ENCODE measurements at places on chromosomes 6 and 20.

GRCh38 chr6:131976545-131977061, 25.4 kb upstream of the CCN2 start:
- no peak for DNase-seq

- DNase-seq: no peak
These were observed 29.5 kb downstream of the ROS1 start for GRCh38 chr6:117396228-117396627.

DNA sequence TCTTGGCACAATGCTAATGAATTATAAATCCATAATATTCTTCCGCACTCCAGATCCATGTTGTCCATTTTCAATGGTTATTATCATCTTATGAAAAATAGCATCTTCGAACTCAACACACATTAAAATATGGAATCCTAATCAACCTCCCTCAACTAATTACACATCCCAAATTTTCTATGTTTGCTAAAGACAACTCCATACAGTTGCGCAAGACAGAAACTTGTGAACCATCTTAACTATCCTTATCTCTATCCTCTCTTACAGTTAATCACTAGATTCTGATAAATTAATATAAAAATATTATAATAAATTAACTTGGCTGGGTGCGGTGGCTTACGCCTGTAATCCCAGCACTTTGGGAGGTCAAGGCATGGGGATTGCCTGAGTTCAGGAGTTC, 38.3 kb upstream of the TFAP2B start:
- no peak for DNase-seq

GRCh38 chr6:25050356-25050755, 114.6 kb upstream of the RIPOR2 start:
- DNase-seq: no peak

- DNase-seq: no peak
These were observed 38.0 kb upstream of the PRSS35 start for GRCh38 chr6:83474309-83474708.

- no peak for DNase-seq
These were observed 1379.0 kb upstream of the MAP3K7 start for GRCh38 chr6:91965872-91966271.

- DNase-seq: no peak
These were observed 8.1 kb upstream of the METTL24 start for GRCh38 chr6:110366256-110366655.

GRCh38 chr6:54028170-54028569, 83.1 kb upstream of the MLIP start:
- DNase-seq: no peak

DNA sequence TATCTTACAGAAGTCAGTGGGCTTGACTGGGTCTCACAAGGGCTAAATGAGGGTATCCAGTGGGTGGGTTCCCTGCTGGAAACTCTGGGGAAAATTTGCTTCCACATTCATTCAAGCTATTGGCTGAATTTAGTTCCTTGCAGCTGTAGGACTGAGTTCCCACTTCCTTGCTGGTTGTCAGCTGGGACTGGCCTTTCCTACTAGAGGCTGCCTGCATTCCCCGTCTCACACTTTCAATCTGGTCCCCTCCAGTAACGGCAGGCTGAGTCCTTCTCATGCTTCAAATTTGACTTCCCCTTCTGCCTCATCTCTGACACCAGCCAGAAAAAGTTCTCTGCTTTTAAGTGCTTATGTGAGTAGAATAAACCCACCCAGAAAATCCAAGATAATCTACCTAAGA, 4.4 kb downstream of the CSNK2A1 start:
- no peak for DNase-seq

- no peak for DNase-seq
These were observed 122.2 kb downstream of the ZDHHC14 start for GRCh38 chr6:157503018-157503747.

DNA sequence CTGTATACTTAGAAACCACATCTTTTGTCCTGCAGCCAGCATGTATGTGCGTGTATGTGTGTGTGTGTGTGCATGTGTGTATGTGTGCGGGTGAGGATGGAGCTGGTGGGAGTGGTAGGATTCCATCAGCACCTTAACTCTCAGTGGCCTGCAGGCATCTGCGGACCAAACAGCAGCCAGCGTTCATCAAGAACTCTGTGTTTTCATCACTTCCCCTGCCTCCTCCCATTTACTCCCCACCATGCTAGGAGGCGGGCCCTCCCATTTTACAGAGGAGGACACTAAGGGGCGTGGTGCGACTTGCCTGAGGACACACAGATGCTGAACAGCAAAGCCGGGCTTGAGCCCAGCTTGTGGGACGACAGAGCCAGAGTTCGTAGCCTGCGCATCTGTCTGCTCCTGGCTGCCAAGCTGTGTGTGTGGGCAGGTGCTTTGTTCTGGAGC, 8.9 kb downstream of the VSTM2L start:
- DNase-seq: no peak

DNA sequence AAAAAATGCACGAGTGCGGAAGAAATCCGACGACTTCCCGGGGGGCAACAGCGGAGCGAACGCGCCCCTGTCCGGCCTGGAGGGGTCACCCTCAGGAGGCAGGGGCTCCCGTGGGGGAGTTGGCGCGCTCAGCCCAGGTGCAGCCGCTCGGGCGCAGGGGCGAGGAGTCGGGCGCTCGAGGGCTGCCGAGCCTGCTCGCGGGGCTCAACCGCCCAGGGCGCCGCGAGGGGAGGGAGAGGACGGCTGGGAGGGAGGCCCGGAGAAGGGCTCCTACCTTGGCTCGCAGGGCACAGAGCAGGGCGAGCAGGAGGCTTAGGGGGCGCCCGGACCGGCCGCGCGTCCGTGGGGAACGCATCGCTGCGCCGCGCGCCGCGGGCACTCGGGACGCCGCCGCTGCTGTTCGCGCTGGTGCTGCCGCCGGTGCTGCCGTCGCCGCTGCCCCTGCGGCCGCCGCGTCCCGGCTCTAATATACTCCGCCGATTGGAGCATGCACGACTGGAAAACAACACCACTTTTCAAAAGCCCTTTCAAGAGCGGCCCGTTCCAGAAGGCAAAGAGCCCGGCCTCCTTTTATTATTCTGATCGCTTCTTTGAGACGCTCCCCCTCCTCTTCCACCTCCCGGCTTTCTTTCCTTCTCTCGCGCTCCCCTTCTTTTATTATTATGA, 490 bp downstream of the JAG1 start:
- no peak for DNase-seq

GRCh38 chr6:431986-432385, 40.4 kb downstream of the IRF4 start:
- no peak for DNase-seq

DNA sequence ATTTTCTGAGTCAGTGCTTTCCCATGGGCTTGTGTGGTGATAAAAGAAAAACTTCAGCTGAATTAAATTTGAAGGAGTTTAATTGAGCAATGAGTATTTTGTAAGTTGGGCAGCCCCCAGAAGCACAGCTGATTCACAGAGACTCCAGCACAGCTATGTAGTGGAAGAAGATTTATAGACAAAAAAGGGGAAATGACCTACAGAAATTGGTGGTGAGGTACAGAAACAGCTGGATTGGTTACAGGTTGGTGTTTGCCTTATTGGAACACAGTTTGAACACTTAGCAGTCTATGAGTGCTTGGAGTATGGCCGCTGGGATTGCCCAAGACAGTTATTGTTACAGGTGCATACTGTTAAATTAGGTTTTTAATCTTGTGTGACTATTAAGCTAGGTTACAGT, 96.9 kb upstream of the PTPRK start:
- DNase-seq: no peak

GRCh38 chr6:157172231-157172701, 151.1 kb downstream of the TMEM242 start:
- no peak for DNase-seq

- no peak for DNase-seq
These were observed 8.6 kb downstream of the AARS2 start for GRCh38 chr6:44304282-44305199.

DNA sequence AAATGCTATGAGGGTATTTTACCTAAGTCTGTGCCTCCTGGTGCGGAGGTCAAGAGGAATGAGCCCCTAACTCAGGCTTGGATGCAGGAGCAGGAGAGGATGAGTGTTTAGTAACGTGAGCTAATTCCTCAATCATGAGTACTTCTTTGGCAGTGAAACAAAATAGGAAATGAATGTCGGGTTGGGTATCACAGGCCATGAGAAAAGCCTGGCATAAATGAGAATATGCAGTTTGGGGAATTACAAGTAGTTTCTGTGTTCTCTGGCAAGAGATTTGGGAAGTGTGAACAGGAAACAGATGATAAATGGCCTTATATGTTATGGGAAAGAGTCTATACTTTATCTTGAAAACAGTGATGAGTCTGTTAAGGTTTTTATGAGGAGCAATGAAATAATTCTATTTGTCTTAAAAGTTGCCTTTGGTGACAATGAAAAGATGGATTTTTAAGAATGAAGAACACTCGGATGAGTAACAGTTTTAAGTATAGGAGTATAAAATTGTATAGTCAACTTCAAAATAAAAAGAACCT, 59.0 kb upstream of the RNF146 start:
- DNase-seq: no peak

GRCh38 chr6:108562503-108562993, 1.8 kb downstream of the FOXO3 start:
- no peak for DNase-seq

GRCh38 chr6:29520232-29520631, 32.5 kb upstream of the MAS1L start:
- DNase-seq: no peak
